ENCODE measurements at places on chromosomes 4 and X.

- no peak for DNase-seq
Observed at GRCh38 chr4:123589301-123589700, 192.7 kb downstream of the SPRY1 start.

GRCh38 chrX:129719931-129720530, 18.7 kb upstream of the XPNPEP2 start:
- no peak for DNase-seq

- DNase-seq: no peak
Observed at GRCh38 chr4:115054836-115055235, 58.6 kb downstream of the NDST4 start.

DNA sequence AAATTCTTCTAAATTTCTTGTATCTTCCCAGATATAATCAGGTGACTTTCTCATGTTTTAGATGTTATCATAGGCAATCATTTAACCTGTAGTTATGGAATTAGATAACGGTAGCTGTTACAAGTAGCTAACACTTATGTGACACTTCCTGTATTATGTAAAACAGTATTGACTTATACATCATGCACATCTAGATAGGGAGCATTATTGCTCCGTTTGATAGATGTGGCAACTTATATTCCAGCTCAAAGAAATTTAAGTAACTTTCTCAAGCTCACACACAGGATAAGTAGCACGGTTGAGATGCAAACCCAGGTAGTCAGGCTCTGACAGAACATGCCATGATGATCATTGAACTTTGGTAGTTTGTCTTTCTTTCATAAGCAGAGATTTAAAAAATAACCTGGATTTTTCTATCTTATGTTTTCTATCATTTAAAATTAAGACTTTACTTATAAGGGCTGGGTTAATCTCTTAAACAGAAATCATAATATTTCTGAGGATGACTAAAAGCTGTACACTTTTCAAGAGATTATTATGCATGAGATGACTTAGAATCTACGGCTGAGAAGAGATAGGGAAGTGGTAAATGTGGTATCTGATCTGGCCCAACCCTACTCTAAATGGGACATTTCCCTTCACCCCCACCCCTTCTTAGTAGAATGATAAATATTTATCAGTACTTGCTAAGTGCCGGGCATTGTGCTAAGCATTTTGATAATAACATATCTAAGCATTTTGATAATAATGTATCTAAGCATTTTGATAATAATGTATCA, 69.1 kb upstream of the HPGD start:
- no peak for DNase-seq

- DNase-seq: no peak
Observed at GRCh38 chrX:55908661-55909212, 191.2 kb downstream of the RRAGB start.

DNA sequence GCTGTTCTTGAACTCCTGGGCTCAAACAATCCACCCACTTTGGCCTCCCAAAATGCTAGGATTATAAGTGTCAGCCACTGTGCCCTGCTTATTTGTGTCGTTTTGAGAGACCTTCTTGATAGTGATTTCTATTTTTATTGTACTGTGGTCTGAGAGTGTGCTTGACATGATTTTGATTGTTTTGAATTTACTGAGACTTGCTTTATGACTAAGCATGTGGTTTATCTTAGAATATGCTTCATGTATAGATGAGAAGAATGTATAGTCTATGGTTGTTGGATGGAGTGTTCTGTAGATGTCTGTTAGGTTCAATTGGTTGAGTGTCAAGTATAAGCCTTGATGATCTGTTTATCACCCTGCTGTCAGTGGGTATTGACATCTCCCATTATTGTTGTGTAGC, 789.3 kb downstream of the IL1RAPL1 start:
- no peak for DNase-seq

GRCh38 chrX:73615022-73615421, 52.0 kb downstream of the CHIC1 start:
- DNase-seq: no peak

- DNase-seq: no peak
Observed at GRCh38 chrX:82230013-82230412, 1028.1 kb downstream of the SH3BGRL start.

DNA sequence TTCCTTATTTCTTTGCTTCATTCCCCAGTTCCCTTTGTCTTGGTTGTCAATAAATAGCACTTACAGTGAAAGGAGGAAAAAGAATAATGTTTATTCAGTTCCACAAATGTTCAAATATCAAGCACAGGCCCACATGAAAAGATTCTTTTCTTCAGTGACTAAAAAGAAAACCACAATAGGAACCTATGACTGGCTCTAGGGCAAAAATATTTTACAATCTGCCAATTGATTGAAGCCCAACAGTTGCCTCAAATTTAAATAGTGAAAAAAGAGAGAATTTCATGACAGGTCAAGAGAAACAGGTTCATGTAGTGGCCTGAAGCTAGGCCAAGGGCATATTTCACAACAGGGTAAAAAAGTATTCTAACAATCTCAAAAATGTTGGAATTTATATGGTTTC, 553.8 kb downstream of the CENPC start:
- no peak for DNase-seq

DNA sequence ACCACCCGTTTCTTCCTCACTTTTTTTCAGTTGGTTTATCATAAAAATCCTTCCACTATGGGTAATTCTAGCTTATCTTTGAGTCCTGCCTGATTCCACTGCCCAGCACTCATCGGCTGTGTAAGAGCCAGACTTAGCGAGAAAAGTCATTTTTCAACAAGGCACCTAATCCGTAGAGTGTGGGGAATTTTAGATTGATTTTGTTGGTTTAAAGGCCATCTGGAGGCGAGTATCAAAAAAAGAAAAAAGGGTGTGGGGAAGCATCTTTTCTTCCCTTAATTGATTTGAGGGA, 134.4 kb downstream of the TET2 start:
- DNase-seq: no peak

DNA sequence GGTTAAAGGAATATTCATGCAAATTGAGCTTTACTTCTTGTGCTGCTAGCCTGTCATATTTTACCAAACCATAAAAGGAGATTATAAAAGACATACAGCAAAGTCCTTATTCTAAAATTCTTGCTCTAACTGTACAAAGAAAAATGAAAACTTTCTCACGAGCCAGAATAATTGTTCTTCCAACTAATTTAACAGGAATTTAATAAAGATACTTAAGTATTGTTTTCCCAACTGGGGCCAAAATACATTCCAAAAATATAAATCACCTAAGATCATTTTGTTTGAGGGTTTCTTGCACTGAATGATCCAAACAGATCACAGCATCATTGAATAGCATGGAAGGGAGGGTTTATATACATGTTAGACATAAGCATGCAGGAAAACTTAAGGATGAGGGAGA, 127.1 kb upstream of the PCDH18 start:
- no peak for DNase-seq

- DNase-seq: no peak
Observed at GRCh38 chr4:98950925-98951324, 22.0 kb upstream of the EIF4E start.

- no peak for DNase-seq
Observed at GRCh38 chrX:101415180-101416145, 7.4 kb downstream of the HNRNPH2 start.

DNA sequence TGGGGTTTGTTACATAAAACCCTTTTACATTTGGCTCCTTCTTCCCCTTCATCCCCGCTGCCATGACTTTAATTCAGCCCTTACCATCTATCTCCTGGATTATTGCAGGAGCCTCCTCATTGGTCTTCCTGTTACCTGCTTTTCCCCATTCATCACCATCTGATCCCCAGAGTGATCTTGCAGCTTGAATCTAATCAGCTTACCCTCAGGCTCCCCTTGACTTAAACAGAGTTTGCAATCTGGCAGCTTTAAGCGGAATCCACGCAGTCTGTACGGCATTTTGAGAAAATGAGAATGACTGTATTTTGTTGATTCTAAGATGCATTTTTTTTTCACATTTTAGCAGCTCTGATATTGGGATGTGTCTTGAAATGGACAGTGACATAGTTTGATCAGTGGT, 14.9 kb upstream of the PPEF1 start:
- DNase-seq: no peak

DNA sequence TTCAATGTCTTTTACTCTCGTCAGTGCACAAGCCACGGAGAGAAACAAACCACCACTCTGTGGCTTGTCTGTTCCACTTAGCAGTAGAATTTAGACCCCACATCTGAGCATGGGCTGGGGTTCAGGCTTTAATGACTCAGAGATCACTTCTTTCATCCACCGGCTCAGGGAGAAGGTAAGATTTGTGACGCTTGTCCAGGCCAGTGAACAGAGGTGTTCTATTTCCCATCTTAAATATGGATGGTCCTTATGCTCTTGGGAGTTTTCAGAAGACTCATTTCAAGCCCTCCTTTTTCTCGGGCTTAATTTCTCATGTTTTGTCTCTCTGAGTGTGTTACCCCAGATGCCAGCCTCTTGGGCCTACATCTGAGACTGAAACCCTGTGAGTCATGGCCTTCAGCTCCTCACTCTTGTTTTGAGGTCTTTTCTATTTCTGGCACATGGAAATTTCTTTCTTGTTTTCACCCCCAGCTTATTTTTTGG, 127.4 kb upstream of the SFRP2 start:
- DNase-seq: no peak

DNA sequence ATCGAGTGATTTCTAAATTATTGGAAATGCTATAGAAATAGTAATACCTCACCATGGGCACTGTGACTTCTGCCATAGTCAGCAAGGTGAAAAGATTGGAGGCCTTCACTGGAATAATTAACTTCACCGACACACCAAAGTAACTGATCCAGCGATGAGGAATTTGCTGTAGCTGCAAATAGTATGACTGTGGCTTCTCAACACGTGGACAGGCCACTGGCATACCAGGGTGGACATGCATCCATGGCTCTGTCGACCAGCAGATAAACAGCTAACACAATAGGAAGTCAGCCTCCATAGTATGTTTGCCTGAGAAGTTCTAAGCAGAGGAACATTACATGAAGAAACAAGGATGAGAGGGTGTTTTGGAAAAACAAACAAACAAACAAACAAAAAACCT, 10.9 kb upstream of the FAT4 start:
- DNase-seq: no peak

DNA sequence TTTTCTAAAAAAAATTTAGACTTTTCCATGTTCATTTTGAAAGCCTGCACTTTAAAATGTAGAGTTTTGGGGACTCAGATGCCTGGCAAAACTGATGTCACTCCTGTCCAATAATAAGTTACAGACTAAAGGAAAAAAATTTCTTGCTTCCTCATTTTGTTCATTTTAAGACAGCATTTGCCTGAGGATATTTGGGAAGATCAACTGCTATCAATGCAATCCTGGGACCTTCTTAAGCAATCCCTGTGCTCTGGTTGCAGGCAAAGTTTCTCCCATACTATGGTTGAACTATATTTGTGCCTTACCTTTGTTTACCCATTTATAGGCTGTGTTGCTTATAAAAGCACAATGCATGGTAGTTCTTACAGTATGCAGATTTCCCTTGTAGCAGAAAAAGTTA, 280.4 kb downstream of the CFAP47 start:
- no peak for DNase-seq

GRCh38 chr4:157315968-157316367, 95.4 kb downstream of the GRIA2 start:
- DNase-seq: no peak

- DNase-seq: no peak
Observed at GRCh38 chr4:173288698-173289352, 45.3 kb downstream of the HMGB2 start.

GRCh38 chr4:68079928-68080327, 49.7 kb downstream of the TMPRSS11F start:
- DNase-seq: no peak

GRCh38 chr4:118363166-118363565, 10.4 kb upstream of the PRSS12 start:
- DNase-seq: no peak

DNA sequence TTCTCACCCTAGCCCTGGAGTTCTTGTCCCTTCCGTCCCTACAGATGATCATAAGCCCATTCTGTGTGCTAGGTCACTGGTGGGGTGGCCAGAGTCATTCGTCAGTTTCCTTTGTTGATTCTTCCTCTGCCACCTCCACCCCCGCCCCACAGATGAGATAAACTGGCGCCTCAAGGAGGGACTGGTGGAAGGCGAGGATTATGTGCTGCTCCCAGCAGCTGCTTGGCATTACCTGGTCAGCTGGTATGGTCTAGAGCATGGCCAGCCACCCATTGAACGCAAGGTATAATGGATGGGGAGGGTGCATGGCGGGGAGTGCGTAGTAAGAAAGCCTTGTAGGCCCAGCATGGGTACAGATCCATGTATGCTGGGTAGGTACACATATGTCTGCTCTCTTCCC, 6.4 kb downstream of the USP11 start:
- DNase-seq: no peak

GRCh38 chrX:138664466-138664865, 47.1 kb downstream of the FGF13 start:
- no peak for DNase-seq

DNA sequence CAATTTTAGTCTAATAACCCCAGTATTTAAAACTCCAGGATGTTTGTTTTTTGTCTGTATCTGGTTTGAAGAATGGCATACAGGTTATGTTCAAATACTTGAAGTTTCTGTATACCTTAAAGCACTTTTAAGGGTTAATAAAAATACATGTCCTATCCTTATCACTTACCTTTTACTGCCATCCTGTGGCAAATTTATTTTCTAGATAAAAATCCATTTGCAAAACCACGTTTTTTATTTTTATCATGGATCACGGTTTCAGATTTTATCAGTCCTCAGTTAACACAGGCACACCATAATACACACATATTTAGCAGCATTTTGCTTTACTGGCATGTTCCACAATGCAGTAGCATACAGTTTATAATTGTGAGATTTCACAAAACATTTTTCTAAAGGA, 113.3 kb upstream of the H2AZ1 start:
- DNase-seq: no peak

GRCh38 chr4:41280010-41280409, 23.3 kb downstream of the UCHL1 start:
- DNase-seq: no peak

GRCh38 chr4:109658871-109659410, 44.3 kb downstream of the CASP6 start:
- no peak for DNase-seq

GRCh38 chrX:154775419-154776349, 13.0 kb downstream of the DKC1 start:
- DNase-seq: no peak

DNA sequence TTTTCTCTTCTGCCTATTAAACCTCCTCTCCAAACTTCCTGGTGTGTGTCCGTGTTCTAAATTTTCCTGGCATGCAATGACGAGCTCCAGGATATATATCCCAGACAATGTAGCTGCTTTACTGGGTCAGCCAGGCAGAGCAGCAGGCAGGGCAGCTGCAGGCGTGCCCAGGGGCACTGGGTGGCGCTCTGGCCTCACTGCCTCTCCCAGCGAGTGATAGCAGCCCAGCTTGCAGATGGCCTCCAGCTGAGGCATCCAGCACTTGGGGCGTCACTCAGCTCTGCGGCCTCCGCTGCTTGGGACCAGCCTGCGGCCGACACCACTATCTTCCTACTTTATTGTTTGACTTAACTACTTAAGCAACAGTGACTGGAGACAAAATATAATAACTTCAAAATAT, 23.0 kb upstream of the UBA6 start:
- DNase-seq: no peak

DNA sequence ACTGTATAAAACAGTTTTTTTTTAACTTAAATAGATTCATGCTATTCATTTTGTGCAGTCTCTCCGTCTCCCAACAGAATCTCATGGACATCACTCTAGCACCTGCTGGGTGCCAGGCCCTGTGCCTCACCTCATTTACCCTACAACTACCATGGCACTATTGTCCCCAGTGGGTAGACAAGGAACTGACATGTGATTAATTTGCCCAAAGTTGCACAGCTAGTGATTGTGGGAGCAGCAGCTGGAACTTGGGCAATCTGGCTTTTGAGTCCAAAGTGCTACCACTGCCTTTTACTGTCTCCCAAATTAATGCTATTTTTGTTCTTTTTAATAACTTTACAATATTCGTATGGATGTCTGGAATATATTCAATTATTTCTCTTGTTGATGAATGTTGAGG, 11.2 kb upstream of the PGRMC2 start:
- no peak for DNase-seq

All from stimulated activated CD8-positive, alpha-beta memory T cell treated with anti-CD3 and anti-CD28 coated beads, Interleukin-7, amount 100 ng/mL, for 1 hour (primary cell).